ENCODE measurements at places on chromosomes 3 and 15.

GRCh38 chr3:189967254-189967865, 153.3 kb downstream of the P3H2 start:
- no peak for DNase-seq

GRCh38 chr15:79041601-79042168, 48.9 kb downstream of the RASGRF1 start:
- no peak for DNase-seq

DNA sequence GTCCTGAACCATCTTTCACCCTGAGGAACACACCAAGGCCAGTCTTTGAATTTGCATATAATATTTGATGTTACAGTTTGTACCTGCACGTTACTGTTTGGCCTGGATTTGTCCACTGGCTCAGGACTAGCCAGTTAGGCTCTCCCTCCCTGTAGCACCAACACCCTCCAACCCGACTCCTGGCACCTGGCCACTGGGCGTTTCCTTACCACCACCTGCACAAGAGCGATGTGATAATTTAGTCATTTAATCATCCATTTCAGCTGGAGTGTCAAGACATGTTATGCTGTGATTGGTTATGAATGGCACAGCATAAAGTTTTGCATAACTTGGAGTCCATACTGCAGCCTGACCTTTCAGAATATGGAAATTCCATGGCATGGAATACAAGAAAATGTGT, 242.4 kb downstream of the KCNMB2 start:
- no peak for DNase-seq

DNA sequence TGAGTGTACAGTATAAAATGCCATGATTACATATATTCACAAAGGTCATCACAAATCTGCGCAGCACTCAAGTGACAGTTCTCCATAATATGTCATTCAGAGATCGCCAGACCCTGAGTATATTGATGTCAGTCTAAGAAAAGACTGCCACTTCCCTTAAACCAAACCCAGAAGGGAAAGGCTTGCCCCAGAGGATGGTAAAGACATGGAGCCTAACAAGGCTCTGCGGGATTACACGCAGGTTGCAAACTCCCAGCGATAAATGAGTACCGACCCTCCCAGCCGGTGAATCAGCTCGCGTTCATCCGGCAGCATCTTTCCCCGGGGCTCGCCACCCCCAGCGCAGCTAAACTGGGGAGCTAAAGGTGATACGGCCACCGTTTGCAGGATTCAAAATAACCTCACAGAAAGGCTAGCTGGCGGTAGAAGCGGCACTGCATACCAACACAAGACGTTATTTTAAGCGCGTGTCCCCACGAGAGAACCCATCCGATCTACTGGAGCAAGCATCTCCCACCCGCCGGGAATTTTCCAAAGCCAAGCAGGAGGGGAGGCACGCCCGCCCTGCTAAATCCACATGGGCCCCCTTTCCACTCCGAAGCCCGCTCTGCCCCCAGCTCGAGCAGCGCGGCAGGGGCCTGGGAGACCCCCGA, 643 bp downstream of the MYO5A start:
- peak; percentile 66 for DNase-seq

DNA sequence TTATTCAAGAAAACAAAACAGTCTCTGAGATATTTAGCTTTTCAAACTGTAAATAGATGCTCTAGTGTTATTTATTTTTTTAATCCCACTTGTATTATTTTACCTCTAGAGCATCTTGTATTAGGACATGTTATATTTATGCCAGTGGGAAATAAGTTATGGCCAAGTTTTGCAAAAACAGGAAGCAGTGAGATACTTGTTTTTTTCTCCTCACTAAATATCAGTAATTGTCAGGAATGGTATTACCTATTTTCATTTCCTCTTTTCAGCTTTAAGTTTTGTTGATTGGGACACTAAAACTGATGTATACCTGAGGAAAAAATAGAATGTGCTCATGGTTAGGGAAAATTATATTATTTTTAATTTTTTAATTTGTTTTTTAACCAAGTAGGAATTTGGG, 8.6 kb upstream of the IL20RB start:
- DNase-seq, result no peak

DNA sequence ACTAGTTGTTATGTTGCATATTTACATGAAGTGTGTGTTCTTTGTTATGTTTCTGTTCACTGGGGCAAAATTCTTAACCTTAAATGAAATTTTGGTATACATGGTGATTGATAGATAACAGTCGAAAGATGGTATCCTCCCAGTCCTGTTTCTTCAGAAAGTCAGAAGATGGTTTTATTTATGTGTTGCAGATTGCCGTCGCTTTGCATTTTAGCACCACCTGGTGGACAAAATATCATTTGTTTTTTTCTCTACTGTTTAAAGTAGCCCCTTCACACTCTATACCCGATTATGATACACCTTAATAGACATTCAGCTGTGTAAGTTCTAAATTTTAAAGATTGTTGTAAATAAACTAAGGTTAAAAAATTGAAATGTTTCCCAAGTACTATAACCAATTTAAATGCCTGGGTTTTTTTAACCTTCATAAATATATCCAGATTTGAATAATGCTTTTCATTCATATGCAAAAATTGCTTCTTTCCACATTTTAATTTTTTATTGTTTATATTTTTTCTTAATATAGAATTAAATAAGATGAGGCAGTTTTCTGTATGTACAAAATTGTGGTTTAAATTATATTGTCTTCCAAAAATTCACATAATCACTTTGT, 152.2 kb downstream of the ALCAM start:
- DNase-seq, result no peak

Data from sigmoid colon (tissue), 7 donors.